Iris pigment epithelial cell (primary cell): ENCODE measurements at places on chromosomes 7 and 10.
A peak's percentile ranks its signal among the peaks of the same experiment; 100 is the strongest.

DNA sequence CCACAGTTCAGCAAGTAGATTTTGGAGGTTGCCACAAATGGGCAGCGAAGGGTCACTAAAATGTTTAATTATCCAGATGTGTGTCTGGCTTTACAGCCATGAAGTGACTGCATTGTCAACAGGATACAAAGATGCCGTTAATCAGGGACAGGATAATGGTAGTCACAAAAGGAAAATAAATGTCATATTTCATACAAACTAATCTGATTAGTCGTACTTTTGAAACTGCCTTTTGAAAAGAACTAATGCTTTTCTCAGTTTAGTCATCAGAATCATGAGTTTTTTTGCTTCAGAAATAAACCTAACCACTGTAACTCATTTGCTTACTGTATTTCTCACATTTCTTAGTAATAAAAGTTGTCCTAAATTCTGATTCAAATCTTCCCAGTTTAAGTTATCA, 22.2 kb upstream of the WNT16 start:
- no peak for DNase-seq

GRCh38 chr7:12970626-12971025, 283.2 kb downstream of the ARL4A start:
- DNase-seq = no peak

GRCh38 chr7:133412942-133413341, 160.1 kb downstream of the EXOC4 start:
- no peak for DNase-seq

- DNase-seq = peak; percentile 96
These were observed 105.0 kb upstream of the KLF6 start for GRCh38 chr10:3889961-3890522.

- no peak for DNase-seq
These were observed 243.6 kb downstream of the CAMK1D start for GRCh38 chr10:12592967-12593366.
